ENCODE measurements at places on chromosomes 3 and 15. TPM values are rescaled to one million over a fixed set of nuclear protein-coding genes. Genes with fewer than 3 reads are reported as not detected.

The TGFBR2 gene
- polyA plus RNA-seq = 68.6 TPM

DNA sequence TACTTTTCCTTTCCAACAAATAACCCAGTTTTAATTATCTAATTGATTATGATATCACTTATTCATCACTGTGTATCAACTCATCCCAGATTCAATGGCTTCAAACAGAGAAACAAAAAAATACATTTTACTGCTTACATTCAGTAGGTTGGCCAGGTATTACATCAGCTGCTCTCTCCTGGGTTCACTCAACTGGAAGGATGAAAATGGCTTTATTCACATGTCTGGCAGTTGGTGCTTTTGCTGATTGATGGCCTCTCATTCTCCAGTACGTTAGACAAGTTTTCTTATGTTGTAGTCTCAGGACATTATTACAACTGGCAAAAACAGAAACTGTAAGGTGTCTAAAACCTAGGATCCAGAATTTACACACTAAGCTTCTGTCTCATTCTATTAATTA, 811.0 kb upstream of the ALCAM start:
- DNase-seq = no peak
- no peak overlapping the region for H3K27ac ChIP-seq
- H3K4me3 ChIP-seq = no peak overlapping the region
- H3K36me3 ChIP-seq = no peaks in the 10 kb centered on the region
- H3K4me1 ChIP-seq = no peaks in the 10 kb centered on the region

The GJD2 gene
- polyA plus RNA-seq = 1.4 TPM

DNA sequence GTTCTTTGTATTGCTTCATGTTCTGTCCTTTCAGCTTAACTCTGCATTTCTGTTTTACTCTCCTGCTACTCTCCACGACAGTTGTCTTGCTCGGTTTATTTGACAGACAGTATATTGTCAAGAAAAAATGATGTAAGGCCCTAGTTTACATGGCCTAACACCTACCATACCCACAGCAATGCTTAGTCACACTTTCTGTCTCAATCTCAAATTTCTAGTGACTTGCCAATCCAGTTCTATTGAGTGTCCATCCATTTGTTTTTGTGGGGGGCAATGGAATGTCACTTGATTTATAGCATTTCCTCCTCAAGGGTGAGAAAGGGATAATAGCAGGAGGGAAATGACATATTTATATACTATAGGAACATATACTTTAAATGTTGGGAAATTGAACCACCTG, 676.2 kb downstream of the NAALADL2 start:
- no peak for DNase-seq
- H3K36me3 ChIP-seq = no peaks in the 10 kb centered on the region
- H3K4me1 ChIP-seq = no peaks in the 10 kb centered on the region
- H3K27ac ChIP-seq = no peak overlapping the region
- no peaks in the 10 kb centered on the region for H3K27me3 ChIP-seq

DNA sequence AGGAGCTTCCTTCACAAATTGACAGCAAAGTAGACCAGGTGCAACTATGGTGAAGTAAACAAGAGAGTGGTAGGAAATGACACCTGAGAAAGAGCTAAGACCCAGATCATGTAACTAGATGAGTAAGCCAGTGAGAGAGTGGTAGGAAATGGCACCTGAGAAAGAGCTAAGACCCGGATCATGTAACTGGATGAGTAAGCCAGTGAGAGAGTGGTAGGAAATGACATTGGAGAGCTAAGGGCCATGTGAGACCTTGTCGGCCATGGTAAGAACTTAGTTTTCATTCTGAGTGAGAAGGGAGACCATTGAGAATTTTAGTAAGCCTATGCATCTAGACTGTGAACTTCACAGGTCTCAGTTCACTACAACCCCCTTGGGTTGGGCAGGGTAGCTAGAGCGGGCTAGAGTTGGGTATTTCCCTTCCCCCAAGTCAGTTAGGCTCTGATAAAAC, 5.4 kb upstream of the SENP7 start:
- no peaks in the 10 kb centered on the region for H3K36me3 ChIP-seq
- H3K4me3 ChIP-seq = no peak overlapping the region
- peaks cover 9% of the 10 kb centered on the region for H3K27me3 ChIP-seq
- DNase-seq = no peak
- H3K27ac ChIP-seq = no peak overlapping the region

DNA sequence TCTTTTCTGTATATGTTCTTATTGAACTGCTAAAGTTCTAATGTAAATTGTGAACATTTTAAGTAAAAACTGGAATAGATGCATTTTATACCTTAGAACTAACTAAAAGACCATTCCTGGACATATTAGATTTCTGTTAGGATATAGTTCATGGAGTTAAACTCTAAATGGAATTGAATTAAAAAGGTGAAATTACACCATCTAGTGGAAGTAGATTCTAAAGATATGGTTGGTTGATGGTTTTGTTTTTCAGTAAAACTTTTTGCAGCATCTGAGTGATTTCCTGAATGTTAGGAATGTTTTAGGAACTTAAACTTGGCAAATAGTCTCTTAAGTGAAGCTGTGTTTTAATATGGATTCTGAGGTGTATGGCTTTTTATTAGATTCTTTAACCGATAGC, 96.8 kb downstream of the SLMAP start:
- H3K27ac ChIP-seq = no peak overlapping the region
- no peaks in the 10 kb centered on the region for H3K27me3 ChIP-seq
- peaks cover 4% of the 10 kb centered on the region for H3K36me3 ChIP-seq
- no peak overlapping the region for H3K4me3 ChIP-seq
- H3K4me1 ChIP-seq = no peaks in the 10 kb centered on the region

- DNase-seq = no peak
- no peaks in the 10 kb centered on the region for H3K4me1 ChIP-seq
- H3K4me3 ChIP-seq = no peak overlapping the region
- H3K36me3 ChIP-seq = peaks cover 20% of the 10 kb centered on the region
- no peaks in the 10 kb centered on the region for H3K27me3 ChIP-seq
These were observed 26.3 kb downstream of the DZIP1L start for GRCh38 chr3:138089091-138089490.

DNA sequence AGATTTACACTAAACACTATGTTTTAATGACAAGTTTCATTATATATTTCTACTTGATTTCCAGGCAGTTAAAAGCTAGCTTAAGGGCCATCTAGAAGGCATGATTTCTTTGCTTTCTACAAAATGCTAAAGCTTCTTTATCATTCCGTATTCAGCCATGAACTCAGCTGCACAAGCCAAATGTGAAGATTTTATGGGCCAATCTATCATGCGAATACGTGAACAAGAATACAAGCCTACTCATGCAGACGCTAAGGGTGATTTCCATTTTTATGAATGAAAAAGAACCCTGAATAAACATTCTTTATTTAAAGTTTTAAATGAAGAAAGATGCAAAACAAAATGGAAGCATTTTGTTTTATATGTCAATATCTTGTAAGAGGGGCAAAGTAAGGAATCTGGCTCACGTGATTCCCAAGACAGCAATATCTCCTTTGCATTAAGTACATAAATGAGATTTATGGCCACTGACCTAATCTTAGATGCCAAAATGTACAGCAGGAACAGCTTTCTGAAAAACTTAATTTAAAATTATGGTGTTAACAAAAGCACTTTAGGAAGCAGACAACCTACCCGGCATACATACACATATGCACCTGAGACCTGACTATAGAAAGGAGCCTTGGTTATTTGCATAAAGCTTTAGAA, 215.8 kb downstream of the DPH6 start:
- no peaks in the 10 kb centered on the region for H3K36me3 ChIP-seq
- H3K27ac ChIP-seq = no peak overlapping the region
- no peaks in the 10 kb centered on the region for H3K4me1 ChIP-seq
- no peaks in the 10 kb centered on the region for H3K27me3 ChIP-seq
- DNase-seq = peak; percentile 60
- no peak overlapping the region for H3K4me3 ChIP-seq

DNA sequence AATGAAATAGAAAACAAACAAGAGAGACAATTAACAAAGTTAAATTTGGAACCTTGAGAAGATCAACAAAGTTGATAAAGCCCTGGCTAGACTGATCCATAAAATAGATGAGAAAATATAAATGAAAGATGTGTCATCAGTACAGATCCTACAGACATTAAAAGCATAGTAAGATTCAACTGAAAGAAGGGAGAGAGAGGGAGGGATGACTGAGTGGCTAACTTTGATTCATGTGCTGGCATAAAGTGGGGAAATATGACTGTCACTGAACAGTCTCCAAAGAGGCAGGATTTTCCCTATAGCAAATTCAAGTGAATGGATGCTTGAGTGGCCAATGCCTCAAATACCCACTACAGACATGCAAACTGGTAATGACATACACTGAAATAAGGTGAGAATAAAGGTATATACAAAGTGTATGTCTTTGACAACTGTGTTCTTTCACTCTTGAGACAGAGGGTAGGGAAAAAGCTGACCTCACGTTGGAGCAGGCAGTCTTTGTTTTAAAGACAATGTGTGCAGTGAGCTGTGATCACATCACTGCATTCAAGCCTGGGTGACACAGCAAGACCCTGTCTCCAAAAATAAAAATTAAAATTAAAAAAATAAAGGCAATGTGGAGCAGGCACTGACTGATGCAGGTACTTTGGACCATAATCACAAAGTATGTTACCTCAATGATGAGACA, 35.9 kb upstream of the CHD2 start:
- H3K4me3 ChIP-seq = no peak overlapping the region
- DNase-seq = no peak
- peaks cover 2% of the 10 kb centered on the region for H3K27me3 ChIP-seq
- no peaks in the 10 kb centered on the region for H3K36me3 ChIP-seq

- no peaks in the 10 kb centered on the region for H3K27me3 ChIP-seq
- no peak overlapping the region for H3K27ac ChIP-seq
- no peak for DNase-seq
- H3K4me3 ChIP-seq = no peak overlapping the region
- no peaks in the 10 kb centered on the region for H3K36me3 ChIP-seq
These were observed 34.7 kb upstream of the AGBL1 start for GRCh38 chr15:86044981-86045380.

- H3K4me1 ChIP-seq = no peaks in the 10 kb centered on the region
- H3K27ac ChIP-seq = no peak overlapping the region
- DNase-seq = no peak
- H3K27me3 ChIP-seq = no peaks in the 10 kb centered on the region
- H3K36me3 ChIP-seq = peaks cover 15% of the 10 kb centered on the region
These were observed 7.8 kb downstream of the BLOC1S6 start for GRCh38 chr15:45594835-45595530.

GRCh38 chr3:9246189-9246588, 3.3 kb downstream of the SRGAP3 start:
- no peaks in the 10 kb centered on the region for H3K36me3 ChIP-seq
- peaks cover 22% of the 10 kb centered on the region for H3K4me1 ChIP-seq

The USP8 gene
- 25.9 TPM for polyA plus RNA-seq
